ENCODE measurements at places on chromosomes 12 and 14.
A peak's percentile ranks its signal among the peaks of the same experiment; 100 is the strongest.

DNA sequence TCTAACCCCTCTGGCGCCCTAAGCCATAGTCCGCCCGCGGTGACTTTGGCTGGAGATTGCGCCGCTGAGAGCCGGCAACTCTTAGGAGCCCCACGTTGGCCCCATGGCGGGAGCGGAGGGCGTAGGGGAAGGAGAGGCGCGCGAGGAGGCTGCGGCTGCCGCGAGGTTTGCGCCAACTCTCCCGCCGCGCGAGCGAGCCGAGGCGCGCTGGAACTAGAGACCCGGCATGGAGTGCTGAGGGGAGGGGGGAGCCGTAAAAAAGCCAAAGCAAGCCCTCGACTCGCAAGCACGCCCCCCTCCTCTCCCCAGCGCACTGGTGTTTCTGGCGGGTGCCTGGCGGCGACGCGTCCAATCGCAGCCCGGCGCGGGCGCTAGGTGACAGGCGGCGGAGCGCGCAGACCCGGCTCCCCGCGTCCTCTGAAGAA lies at the start of gene SYT10:
SYT10 (minus strand) TSS at position 233 of the 425 bp plus-strand sequence. CDS start 297 bp downstream, outside the sequence.
- DNase-seq = no peak

DNA sequence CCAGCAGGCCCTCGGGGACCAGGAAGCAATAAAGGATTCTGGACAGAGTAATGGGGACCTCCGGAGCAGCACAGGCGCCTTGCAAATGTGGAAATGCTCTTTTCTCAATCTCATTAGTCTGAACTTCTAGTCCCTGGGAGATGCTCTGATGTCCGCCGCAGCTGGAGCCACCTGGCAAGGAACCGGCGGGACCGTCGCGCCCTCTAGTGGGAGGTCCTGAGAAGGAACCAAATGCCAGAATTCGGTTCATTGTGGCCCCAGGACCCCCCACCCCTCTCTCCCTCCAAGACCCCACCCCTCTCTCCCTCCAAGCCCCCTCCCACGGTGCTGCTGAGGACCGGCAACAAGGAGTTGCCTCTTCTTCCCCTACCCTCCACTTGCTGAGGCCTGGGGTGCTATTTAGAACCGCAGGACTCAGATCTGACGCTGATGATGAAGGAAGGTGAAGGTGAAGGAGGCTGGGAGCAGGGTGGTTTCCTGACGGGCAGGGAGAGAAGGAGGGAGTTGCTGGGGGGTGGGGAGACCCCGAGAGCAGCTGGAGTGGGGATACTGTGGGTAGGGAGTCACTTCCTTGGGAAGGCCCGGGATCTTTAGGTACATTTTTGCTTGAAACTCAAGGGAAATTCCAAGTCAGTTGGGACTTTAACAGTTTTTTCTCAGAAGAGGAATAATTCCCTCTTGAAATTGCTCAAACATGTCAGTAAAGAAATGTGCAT lies 42.5 kb downstream of the SMIM41 start:
- peak; percentile 75 for DNase-seq

GRCh38 chr14:95052016-95052585 lies 105.2 kb downstream of the DICER1 start:
- DNase-seq = no peak

DNA sequence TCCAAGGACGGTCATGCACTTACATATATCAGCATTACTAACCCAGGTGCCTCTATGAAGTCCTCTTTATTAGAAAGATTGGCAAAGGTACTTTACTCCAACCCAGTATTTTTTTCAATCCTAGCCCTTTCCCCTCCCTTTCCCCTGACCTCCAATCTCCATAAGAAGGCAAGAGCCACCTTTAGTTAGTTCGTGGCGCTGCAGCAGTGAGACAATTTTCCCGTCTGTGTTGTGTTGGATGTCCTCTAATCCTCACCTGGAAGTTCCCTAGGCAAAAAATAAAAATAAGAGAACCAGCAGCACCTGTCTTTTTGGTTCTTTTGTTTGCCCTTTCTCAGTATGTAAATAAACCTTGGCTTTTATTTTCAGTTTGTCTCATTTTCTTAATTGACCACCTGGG lies 439.6 kb upstream of the LRFN5 start:
- DNase-seq = no peak

- no peak for DNase-seq
Measured at GRCh38 chr12:11741434-11742092, 92.1 kb downstream of the ETV6 start.

- DNase-seq = no peak
Measured at GRCh38 chr14:60196291-60196690, 31.1 kb upstream of the DHRS7 start.

DNA sequence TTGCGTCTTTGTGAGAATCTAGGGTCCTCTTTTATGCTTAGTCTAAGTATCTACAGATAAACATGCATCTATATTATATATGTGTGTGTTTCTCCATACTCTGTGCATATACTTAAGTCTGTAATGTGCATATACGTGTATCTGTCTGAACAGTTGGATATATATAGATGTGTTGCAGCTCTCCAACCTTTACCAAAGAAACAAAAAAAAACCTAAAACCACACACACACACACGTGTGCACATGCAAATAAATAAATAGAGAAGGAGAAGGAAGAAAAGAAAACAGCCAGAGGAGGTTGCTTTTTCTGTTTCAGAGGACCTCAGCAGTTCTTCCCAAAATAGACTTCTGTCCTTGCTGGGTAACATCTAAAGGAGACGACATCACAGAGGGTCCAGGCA lies 244.9 kb downstream of the CACNA1C start:
- DNase-seq = no peak

- DNase-seq = peak; percentile 70
Measured at GRCh38 chr14:50083467-50084337, 32.7 kb downstream of the VCPKMT start.

DNA sequence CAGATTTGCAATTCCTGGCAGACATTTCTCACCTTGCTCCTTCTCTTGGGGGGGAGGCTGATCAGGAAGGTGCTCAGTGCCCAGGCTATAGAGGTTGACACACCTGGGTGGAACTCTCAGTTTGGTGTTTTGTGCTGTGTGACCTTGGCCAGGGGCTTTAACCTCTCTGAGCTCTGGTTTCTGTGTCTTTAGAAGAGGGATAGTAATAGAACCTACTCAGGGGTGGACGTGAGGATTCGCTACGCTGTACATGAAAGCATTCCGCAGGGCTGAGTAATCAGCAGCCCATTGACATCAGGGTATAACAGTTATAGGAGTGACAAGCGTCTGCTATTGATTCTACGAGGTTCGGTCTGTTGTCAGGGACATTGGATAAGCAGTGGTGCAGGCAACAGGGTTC lies 98.1 kb downstream of the PHETA1 start:
- DNase-seq = no peak

DNA sequence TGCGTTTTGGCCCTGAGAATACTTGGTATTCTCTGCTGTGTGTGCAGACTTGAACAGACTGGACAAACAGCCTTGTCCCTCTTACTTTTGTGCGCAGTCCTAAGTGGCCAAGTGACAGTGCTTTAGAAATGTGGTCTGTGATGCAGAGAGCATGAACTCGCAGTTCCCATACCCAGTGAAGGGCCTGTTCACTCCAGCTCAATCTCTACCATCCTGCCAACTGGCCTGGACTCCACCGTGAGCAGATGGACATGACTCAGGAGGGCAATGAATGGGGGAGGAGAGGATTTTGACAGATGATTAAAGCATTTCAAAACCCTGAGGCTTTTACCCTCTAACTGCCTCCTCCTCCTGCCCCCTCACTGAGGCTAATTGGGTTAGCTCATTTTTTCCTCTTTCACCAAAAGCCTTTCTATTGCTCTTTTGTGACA lies 62.5 kb upstream of the PYGL start:
- no peak for DNase-seq

- DNase-seq = no peak
Measured at GRCh38 chr12:120720987-120721801, 4.4 kb upstream of the ACADS start.

GRCh38 chr12:25806271-25806670 lies 152.2 kb upstream of the RASSF8 start:
- no peak for DNase-seq

DNA sequence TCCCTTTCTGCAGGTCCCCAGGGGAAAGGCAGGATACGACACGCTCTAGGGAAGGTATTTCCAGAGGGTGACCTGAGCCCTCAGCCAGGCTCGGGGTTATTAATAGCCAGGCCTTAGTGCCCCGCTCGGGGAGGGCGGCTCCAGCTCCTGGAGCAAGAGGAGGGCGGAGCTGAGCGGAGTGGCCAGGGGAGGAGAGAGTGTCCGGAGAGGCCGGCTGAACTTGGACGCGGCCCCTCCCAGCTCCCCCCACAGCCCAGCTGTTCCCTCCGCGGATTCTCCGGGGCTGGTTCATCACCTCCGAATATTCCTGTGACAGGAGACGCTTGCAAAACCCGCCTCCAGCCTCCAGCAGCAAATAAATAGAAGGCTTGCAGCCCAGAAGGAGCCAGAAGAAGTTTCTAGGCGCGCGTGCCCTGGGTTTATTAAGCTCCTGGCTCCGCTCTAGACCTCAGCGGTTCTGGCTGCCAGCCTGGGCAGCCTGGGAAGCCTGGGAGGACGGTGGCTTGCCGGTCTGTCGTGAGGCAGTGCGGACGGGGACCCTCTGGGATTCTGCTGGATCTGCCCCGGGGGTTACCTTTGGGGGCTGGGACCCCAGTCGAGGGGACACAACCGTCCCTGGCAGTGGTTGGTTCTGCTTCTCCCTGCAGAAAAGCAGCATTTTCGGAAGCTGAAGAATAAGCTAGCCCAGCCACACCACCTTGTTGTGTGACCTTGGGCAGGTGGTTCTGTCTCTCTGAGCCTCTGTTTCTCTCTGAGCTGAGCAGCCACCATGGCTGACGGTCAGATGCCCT lies at the start of gene HSPB8:
HSPB8 (plus strand) TSS at position 388 of the 791 bp plus-strand sequence; CDS start at position 770, 382 bp downstream.
- no peak for DNase-seq

DNA sequence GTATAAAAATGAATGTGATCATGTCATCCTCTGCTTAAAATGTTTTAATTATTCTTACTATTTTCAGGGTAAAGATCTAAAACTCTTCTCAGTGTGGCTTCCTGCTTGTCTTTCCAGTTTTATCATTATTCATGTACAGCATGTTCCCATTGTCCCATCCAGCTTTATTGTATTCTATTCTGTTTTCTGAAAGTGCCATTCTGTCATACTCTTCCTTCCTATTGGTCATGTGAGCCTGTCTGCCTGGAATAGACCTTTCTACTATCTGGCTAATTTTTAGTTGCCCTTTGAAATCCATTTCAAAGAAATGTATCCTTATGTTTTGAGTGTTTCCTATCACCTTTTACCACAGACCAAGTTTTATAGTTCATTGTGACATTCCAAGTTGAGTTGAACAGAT lies 34.9 kb downstream of the PALS1 start:
- DNase-seq = no peak

DNA sequence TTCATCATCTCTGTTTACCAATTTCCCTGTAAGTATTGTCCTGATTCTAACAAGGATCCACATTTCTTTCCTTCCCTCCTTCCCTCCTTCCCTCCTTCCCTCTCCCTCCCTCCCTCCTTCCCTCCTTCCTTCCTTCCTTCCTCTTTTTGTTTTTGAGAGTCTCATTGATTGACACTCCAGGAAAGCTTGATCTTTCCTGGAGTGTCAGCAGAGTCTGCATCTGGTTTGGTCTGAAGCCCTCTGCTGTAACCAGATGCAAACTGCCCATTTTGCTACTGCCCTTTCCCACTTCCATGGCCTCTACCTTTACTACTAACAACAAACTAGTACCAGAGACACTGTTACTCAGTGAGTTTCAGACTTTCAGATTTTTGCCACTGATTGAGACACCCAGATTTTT lies 14.4 kb upstream of the OR6C65 start:
- no peak for DNase-seq
